ENCODE measurements at places on chromosomes 1 and 21.
A peak's percentile ranks its signal among the peaks of the same experiment; 100 is the strongest.

DNA sequence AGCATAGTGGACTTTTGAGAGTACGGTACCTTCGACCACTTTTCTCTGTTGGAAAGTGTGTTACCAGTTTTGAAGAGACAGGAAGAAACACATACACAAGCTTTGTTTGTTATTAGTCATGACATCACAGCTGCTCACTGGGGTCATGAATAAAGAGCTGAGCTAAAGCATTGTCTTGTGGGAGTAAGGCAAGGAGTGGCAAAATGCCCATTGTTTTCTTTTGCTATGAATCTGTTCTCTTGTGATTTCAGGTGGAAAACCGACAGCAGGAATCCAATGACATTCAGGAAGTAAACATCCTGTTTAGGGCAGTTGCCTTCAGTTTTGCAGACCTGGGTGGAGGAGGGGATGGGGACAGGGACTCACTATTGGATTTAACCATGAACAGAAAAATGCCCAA is 66.2 kb downstream of the RGL1 start:
- no peak for DNase-seq

DNA sequence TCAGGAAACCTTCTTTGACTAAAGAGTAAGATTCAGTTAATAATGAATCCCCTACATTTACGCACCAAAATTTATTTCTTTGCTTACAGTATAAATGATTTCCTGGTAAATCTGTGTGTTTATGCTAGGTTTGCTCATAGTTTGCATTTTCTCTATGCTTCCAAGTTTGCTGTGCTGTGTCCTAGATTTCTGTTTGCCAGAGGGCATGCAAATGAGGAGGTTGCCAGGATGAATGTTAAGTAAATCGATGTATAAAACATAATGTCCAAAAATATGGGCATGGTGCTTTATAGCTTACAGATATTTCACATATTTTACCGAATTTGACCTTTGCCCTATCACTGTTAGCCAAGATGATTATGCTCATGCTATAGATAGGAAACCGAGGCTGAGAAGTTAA is 63.8 kb downstream of the TBX19 start:
- DNase-seq, result no peak

GRCh38 chr1:212665241-212666115 is 34.2 kb downstream of the BATF3 start:
- DNase-seq, result peak; percentile 54

DNA sequence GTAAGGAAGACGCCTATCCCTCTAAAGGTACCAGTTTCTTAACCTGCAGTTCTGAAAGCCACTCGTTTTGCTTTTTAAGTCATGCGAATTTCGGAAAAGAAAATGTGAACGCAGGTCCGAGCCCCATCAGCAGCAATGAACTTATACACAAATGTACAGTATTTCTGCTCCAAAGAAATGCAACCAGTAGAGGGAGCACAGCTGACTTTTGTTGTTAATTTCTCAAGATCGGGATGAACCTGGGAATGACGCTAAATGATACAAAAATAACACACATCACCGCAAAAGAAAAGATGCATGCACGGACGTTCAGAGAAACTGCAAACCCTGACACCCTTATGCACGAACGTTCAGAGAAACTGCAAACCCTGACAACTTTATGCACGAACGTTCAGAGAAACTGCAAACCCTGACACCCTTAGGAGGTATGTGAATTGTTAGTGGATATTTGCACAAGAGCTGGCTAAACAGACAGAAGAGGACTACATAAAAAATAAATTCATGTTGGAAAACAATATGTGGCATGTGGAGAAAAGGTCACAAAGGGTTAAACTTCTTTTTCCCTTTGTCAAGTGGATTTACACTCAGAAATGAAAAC is 3.5 kb upstream of the TIAM1 start:
- no peak for DNase-seq

DNA sequence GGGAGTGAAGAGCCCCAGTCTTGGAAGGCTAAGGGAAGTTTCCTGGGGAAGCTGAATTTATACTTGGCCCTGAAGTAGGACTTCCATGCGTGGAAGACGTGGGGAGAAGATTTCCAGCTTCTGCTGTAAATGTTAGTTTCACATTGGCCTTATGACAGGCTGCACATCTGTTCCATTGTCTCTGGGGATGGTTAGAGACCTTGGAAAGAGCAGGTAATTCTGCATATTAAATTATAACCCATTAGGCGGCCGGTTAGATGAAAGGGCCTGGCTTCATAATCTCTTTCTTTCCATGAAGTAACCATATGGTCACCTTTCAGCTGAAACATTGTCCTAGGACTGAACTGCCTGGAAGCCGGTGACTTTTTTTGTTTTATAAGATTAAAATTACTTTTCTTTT is 37.5 kb downstream of the DPT start:
- no peak for DNase-seq

DNA sequence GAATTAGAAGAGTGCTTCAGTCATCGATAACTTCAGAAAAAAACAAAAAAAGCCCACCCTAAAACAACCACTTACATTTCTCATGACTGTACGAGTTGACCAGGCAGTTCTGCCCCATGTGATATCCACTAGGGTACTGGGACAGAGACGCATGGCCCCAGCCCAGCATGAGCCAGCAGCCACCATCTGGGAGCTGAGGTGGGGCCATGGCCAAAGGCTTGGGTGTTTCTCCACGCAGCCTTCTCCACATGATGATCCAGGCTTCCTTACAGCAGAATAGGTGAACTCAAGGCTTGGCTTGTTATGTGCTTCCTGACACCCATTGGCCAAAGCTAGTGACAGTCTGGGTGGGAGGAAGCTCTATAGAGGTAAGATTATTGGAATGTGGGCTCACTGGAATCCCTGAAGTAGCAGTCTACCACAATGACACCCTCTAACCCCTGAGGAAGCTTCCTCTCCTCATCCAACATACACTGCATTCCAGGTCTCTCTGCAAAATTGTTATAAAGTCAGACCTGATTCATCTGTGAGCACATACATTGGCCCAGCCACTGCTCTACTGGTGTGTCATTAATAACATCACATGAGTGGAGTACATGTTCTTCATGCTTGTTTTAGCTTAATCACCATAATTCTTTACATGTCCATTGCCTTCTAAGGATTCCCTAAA is 66.3 kb upstream of the NTPCR start:
- no peak for DNase-seq

DNA sequence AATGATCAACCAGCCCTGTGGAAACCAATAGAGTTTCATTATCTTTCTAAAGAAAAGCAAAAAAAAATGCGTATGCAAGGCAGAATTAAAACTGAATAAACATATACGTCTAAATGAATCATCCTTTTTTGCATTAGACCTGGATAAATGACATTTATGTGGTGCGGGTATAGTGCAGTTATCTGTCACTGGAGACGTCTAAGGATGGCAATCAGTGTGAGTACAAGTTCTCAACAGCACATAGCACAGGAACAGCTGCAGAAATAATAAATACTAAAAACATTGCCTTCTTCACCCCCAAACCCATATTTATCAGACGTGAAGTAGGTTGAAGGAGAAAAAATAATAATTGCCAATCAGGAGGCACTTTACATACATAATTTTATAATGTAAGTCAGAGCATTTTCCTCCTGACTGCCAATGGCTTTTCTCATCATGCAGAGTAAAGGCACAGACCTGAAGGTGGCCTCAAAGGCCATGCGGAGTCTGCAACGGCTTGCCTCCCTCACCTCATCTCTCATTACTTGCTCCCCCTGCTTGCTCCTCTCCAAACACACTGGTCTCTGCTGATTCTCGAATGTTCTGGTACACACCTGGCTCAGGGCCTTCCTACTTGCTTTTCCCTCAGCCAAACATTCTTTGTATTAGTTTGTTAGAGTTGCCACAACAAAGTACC is 574.7 kb upstream of the PLXNA2 start:
- no peak for DNase-seq

DNA sequence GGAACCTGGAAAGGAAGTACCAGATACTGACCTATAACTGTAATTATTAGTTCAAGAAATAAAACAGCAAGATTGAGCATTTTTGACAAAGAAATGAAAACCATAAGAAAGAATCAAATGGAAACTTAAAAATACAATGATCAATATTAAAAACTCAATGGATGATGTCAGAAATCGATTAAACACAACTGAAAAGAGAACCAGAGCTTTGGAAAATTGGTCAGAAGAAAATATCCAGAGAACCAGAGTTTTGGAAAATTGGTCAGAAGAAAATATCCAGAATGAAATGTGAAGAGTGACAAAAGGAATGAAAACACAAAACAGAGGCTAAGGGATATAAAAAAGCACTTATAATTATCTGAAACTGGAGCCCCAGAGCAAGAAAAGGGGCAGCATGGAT is 438.6 kb downstream of the AJAP1 start:
- no peak for DNase-seq

DNA sequence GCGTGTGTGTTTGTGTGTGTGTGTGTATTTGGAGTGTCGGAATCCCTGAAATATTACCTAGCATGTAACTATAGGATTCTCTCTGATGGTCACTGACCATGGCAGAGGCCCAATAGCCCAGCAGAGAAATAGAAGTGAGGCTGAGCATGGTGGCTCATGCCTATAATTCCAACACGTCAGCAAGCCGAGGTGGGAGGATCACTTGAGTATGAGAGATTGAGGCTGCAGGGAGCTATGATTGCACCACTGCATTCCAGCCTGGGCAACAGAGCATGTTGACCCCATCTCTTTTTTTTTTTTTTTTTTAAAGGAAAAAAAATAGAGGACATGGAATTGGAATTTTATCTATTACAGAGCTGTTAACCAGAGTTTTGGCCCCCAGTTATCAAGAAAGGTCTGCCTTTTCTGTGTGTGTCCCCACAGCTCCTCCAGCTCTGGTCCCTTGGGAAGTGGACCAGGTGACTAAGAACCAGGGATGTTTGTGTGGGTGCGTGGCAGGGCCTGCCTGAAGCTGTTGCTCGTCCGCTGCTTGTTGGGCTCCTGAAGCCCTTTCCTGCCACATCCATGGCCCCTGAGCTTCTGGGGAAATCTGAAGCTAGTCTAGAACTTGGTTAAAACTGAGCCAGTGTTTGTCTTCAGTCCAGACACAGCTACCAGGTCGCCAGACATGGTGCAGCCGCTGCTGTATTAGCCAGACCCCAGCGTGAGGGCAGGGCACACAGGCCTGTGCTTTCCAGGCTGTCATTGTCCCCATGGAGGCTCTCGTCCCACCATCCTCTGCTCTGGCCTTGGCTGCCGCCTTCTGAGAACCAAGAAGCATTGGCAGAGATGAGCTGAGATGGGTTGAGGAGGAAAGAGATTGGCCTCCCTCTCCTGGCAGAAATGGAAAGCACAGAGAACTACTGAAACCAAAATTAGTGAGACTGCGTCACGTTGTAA is 25.5 kb downstream of the CAPN9 start:
- DNase-seq, result no peak

- DNase-seq, result peak; percentile 83
These were observed at the start of gene MIA3 for GRCh38 chr1:222618001-222618879. MIA3 (plus strand) TSS chr1:222618097; CDS start chr1:222618111, 14 bp downstream.

GRCh38 chr21:21114461-21114860 is 116.3 kb downstream of the NCAM2 start:
- DNase-seq, result no peak

GRCh38 chr1:212188599-212189351 is 96.4 kb upstream of the PPP2R5A start:
- no peak for DNase-seq

GRCh38 chr1:207049974-207050391 is 1.0 kb downstream of the YOD1 start:
- peak; percentile 27 for DNase-seq

- DNase-seq, result no peak
These were observed 5.8 kb upstream of the NDUFV3 start for GRCh38 chr21:42887326-42887725.

DNA sequence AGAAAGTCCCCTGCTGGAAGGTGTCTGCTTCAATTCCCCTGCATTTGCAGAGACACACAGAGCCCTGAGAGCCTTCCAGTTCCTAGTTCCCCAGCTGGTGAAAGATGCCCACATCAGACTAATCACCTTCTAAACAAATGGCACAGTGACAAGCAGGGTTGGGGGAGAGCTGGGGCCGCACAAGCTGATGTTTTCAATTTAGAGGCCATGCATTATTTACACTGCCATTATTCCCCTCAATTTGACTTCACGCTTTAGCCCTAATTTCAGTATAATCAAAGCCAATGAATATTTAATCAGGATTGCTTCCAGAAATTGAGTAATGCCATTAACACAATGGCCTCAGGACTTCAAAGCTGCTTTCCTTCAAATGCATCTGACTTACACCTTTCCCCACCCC is 81.5 kb downstream of the BEND5 start:
- no peak for DNase-seq

GRCh38 chr1:67571901-67572593 is 113.0 kb upstream of the GADD45A start:
- no peak for DNase-seq

- no peak for DNase-seq
These were observed 39.4 kb upstream of the CAMK1G start for GRCh38 chr1:209544098-209544497.

DNA sequence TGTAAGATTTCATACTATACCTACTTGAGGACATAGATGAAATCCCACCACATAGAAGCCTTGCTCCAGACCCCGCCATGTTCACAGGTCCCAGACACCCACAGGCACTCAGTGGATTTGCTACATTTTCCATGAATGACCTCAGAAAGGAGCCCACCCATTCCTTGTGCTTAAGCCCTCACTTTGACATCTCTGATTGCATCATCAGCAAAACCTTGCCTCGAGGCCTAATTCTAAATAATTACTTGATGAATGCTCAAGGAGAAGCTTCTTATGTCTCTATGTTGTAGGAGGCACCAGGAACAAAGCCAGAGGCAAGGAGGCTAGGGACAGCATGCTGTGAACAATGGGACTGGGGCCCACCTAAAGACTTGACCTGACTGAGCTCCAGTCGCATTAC is 12.1 kb downstream of the OVGP1 start:
- no peak for DNase-seq

- no peak for DNase-seq
These were observed 892.5 kb downstream of the PLA2G4A start for GRCh38 chr1:187721216-187721615.

- DNase-seq, result no peak
These were observed 18.7 kb downstream of the CHRNB2 start for GRCh38 chr1:154586231-154586630.

GRCh38 chr1:171655746-171656116 is 3.2 kb upstream of the MYOC start:
- no peak for DNase-seq

DNA sequence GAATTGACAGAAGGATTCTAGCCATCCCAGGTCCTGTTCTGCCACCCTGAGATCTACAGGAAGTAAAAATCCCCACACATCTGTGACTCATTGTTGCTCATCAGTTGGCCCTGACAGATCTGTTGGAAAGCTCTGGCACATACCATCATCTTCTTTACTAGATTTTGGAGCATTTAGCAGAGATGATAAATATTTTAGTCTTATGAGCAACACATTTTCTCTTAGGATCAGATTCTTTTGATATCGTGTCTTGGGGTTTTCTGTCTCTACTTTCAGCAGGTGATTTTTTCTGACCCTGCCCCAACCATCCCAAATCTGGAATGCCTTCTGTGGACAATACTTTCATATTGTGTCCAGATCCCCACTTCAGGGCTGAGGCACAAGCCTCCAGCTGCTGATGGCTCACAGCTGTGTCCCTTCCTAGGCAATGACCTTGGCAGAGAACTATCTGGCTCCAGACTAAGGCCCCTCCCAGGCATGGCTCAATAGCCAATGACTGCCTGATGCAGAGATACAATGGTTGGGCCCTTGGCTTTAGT is 102.8 kb downstream of the GDAP2 start:
- DNase-seq, result no peak

GRCh38 chr1:150516050-150516591 is 569 bp downstream of the FALEC start:
- DNase-seq, result no peak

- DNase-seq, result no peak
These were observed 46.5 kb downstream of the NCF2 start for GRCh38 chr1:183543619-183544204.

- DNase-seq, result no peak
These were observed 1.3 kb downstream of the GPR157 start for GRCh38 chr1:9127395-9128165.
